Activated naive CD4-positive, alpha-beta T cell (primary cell): ENCODE measurements at places on chromosomes 3 and 15.

DNA sequence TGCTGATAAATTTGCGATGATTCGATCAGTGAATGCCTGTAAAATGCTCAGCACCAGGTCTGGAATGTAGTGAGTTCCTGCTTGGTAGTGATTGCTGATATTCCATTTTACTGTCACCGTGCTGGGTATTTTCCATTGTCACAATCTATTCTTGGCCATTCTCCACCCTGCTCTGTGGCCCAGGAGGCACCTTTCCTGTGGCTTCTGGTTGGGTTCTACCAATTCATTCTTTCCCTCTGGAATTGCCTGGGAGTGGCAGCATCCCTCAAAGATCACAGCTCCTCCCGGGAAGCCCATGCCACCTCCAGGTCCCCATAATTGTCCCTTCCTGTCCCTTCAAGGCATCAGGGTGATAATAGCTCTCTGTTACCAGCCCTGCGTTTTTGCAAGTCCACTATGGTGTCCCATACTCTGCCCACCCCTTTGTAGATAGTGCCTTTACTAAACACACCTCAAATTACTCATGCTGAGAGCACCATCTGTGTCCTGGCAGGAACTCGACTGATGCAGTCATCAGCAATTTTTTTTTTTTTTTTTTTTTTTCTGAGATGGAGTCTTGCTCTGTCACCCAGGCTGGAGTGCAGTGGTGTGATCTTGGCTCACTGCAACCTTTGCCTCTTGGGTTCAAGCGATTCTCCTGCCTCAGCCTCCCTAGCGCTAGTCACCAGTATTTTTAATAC, 177.8 kb upstream of the PROK2 start:
- DNase-seq, result no peak

DNA sequence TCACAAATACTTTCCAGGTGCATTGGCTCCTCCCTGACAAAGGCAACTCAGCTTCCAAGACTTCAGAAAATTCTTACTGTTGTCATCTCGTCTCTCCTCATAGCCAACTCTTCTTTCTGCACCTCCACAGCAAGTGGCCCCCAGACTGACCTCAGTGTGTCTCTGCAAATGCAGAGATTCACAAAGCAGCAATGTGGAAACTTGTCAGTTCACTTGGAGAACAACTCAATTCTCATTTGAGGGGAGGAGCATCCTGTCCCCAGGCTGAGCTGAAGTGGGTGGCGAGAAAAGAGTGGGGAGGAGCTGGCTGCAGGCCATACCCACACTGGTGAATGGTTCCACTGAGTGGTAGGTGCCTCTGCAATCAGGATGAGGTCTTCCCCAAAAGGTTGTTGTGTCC, 248.7 kb upstream of the IL12A start:
- DNase-seq, result no peak

DNA sequence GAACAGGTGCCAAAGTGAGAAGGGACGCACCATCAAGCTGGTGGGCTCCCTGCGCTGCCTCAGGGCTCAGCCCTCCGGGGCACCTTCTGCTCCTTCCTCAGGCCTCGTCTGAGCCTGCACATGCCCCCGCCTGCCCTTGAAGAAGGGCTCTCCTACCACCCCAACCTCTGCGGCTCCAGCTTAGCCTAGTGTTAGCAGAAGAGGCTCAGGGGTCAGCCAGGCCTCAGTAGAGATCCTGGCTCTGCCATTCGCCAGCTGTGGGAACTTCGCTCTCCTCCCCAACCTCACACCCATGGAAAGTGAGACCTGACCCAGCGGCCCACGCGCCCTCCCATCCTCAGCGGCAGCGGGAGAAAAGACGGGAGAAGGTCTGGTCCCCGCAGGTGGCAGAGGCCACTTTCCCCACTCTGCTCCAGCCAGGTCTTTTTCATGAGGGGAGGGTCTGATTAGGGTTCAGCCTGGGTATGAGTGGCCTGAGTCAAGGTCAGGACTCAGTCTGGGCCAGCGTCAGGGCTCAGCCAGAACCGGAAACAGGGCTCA, 8.2 kb downstream of the GRIP2 start:
- DNase-seq, result no peak

DNA sequence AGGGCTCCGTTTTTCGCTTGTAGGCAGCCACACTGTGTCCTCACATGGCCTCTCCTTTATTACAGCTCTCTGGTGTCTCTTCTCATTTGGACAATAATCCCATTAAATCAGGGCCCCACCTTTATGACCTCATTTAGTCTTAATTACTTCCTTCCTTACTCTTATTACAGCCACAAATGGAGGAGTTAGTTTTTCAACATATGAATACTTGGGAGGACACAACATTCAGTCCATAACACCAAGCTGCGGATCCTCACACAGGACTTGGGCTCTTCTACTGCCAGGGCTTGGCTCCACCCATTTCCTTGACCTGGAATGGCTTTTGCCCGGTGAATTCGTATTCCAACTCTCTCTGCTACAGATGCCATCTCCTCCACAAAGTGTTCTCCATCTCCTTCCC, 74.3 kb upstream of the SLC7A14 start:
- no peak for DNase-seq

DNA sequence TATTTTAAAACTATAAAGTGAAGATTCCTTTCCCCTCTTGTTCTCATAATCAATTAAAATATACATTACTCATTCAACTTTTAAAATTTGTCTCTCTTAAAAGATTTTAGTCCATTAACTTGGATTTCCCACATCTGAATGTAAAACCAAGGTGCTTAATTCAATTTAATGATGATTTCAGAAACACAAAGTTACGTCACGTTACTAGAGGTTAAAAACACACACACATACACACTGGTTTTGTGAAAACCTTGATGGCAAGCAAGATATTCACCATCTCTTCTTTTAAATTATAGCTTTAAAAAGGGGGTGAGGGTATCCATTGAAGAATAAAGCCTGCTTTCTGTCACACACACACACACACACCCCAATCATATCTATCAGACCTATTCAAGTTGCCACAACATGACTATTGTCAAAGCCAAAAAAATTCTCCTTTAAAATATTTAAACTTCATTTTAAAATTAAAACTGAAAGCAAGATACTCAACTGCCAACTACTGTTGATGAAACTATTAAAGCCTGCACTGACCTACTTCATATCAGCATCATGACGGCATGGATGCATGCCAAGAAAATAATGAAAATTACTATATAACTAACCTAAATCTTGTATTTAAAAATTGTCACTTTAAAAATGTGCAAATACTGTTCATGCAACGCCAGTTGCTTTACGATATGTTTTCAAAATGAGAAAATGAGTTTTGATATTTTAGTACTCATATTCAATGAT, 2.1 kb downstream of the RFX7 start:
- no peak for DNase-seq

DNA sequence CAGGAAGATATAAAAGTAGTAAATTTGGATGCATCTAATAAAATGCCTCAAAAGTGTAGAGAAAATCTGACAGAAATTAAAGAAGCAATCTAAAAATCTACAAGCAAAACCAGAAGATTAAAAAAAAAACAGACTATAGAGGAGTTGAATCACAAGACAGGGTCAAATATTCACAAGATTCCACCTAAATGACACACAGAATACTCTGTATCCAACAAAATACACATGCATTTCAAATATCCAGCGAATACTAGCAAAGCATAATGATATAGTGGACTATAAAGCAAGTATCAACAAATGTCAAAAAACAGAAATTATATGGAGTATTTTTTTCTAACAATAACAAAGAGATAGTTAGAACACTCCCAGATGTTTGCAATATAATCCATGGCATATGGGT, 20.5 kb upstream of the ACTC1 start:
- no peak for DNase-seq

DNA sequence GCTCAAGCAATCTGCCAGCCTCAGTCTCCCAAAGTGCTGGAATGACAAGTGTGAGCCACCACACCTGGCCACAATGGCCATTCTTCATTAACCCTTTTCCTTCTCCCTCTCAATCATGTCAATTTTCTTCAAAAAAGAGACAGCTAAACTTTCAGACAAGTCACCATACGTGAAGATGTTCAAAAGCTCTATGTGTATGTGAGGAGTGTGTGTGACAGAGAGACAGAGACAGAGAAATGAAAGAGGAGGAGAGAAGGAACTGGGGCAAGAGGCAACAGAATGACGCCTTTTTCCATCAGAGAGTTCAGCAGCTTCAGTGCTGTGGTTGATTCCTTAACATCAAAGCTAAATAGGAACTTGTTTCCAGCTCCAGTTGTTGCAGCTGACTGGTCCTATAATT, 27.4 kb downstream of the OSBPL10 start:
- no peak for DNase-seq

DNA sequence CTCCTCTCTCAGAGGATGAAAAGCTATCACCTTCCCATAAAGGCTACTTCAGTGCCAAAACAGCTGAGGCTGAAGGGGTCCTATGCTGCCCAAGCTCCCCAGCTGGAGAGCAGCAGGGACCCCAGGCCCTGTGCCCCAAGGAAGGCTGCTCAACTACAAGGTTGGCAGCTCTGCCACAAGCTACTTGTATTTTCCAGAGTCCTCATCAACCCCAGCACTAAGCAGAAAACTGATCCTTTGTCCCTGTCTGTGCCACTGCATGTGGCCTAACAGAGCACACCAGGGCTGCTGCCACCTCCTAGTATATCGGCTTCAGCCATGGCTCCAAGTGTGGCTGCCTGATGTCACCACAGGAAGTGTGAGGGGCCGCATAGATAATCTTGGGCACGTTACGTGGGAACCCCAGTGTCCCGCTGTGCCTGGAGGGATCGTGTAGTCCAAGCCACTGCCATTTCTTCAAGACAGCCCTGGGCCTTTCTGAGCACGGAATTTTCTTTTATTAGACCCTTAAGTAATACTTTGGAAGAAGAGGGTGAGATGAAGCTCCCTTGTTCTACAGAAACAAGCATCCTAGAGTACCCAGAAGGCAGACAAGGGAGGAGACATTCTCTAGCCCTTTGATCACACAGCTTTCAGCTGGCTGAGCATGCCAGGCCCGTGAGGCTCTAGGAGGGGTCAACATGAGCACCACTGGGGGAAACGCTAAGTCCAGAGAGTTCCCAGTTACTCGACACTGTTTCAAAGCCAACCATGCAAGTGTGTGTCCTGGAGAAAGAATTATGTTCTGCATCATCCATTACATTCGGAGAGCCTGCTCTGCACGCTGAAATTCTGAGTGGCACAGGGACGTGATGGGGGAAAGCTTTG, 60.7 kb downstream of the CAPN7 start:
- DNase-seq, result no peak

GRCh38 chr15:76169911-76170800, 110.4 kb downstream of the TMEM266 start:
- DNase-seq, result no peak

- peak; percentile 5 for DNase-seq
These were observed at the start of gene ESYT3 for GRCh38 chr3:138434276-138434874. Gene ESYT3 (plus strand): TSS chr3:138434616. CDS start chr3:138434799, 183 bp downstream.

DNA sequence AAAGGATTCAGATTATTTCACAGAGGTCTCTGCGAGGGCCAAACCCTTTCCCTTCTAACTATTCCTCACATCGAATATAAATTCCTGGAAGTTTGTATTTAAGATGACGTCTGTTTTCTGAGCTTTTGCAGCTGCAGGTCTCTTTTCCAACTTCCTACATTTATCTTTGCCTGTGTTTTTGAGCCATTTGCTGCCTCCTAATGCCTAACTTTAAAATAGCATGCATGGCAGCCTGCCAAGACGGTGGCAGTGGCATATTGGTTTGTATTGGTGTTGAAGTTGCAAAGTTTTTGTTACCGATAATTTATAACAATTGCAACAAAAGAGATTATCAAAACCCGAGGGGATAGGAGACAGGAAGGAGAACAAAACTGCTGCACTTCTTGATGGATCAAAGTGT, 187.1 kb upstream of the DNAJC19 start:
- DNase-seq, result no peak

DNA sequence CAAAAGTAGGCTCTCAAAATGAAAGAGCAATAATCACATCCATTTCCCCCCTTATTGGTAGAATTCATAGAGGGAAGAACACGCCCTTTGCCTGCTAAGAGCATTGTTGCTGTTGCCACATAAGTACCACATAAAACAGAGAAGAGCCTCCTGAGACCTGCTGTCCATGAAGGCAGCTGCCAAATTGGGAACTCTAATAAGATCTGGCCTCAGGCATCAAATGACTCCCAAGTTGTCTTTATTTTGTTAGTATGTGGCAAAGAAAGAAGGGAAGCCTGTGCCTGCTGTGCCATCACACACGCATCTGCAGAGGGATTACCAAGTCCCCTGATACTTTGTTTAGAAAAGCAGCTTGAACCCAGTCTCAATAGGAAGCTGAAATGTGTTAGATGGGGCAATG, 23.9 kb downstream of the VGLL3 start:
- DNase-seq, result no peak

DNA sequence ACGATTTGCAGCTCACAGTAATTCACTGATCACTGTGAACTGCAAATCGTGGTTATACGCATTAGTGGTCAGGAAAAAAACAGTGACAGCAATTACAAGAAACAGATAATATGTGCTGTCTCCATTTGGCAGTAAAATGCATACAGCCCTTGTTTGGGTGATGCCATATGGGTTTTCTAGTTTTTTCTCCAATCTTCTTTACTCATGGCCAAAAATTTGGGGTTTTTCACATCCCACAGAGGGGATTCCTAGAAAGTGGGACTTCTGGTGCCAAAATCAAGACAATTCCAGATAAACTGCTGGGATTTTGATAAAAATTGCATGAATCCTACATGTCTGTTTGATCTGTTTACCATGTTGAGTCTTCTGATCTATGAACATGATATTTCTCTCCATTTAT, 15.6 kb downstream of the NDN start:
- no peak for DNase-seq

DNA sequence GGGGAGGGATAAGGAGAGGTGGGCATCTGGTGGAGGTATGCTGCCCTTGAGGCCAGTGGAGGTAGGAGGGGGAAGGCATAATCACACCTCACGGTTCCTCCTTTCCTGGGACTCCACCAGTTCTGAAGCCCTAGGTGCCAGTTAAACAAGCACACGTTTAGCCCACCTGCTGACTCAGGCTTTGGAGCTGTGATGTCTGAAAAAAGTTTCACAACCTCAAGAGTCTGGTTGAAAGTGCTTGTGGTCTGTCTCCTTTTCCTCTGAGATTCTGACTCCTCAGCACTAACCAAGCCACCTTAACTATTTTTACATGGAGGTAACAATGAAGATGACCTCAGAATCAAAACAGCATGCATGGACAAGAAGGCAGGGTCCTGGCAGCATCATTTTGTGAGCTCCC, 23.0 kb downstream of the HPS3 start:
- DNase-seq, result no peak

DNA sequence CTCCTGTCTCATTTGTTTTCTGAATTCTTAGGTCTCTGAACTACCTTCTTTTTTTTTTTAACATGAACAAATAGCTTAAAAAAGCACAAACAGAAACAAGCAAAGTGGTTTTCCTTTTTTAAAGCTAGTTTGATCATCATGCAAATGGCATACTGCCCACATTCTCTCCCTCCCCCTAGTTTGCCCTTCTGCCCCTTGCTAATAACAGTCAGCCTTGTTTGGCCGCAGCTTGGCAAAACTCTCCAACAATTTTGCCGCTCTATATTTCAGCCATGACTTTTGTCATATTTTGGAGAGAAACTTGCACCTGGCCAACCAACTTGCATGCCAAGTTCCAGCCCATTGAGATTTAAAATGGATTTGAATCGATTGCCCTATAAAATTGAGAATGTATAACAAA, 666.0 kb upstream of the NR2F2 start:
- no peak for DNase-seq
